ENCODE measurements at places on chromosomes 11 and 22. TPM values are rescaled to one million over a fixed set of nuclear protein-coding genes. Genes with fewer than 3 reads are reported as not detected.

- no peak for DNase-seq
These were observed 6.8 kb downstream of the CRYBB1 start for GRCh38 chr22:26610996-26611395.

DNA sequence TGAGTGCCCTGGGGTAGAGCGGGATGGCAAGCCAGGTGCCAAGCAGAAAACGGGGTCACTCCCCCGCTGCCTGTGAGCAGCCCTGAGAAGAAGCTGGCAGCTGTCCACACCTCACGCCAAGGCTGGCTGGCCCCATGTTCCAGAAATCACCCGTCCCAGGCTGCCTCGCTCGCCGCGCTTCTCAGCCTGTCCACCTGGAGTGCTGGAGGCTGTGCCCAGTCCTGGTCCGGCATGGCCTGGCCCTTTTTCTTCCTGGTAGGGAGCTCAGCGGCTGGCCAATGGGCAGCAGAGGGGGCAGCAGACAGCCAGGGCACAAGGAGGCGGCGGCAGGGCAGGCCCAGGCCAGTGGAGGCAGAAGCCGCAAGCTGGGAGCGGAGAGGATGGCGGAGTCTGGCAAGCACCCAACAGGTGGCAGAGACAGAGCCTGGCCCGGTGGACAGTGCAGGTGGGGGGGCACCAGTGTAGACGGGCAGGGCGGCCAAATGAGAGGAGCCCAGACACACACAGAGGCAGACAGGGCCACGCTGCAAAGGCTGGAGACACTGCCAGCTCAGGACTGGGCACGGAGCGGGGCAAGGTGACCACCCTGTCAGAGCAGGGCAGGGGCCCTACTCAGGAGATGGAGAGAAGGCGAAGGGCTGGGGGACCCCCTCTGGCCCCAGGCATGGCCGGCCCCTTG is 37.2 kb upstream of the TH start:
- DNase-seq, result no peak

- DNase-seq, result no peak
These were observed 53.7 kb upstream of the DEPDC7 start for GRCh38 chr11:32962016-32962415.

The MS4A3 gene
- not detected for total RNA-seq

- no peak for DNase-seq
These were observed 27.4 kb downstream of the FBLN1 start for GRCh38 chr22:45529971-45530575.
